ENCODE measurements at places on chromosomes 1 and 21.

- no peak for DNase-seq
Observed at GRCh38 chr1:159704481-159704880, 9.9 kb downstream of the CRP start.

DNA sequence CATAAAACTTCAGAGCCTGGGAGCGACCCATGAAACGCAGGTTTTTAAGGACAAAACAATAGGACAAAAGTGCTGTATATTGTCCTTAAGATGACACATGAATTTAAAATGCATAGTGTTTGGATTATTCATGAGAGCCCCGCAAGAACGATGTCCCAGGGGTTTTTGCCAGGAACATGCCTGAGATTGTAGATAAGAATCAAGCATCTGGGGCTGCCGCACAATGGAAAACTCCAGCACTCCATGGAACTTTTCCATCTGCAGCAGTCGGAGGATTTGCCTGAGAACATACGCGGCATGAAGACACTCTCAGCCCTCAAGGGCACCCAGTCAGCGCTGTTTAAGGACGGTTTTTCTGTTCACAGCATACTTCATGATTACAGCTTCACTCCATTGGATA, 5.3 kb upstream of the ERG start:
- DNase-seq = no peak

GRCh38 chr21:31395268-31395667, 51.2 kb upstream of the TIAM1 start:
- DNase-seq = peak; percentile 52

- peak; percentile 51 for DNase-seq
Observed at GRCh38 chr1:177209357-177209756, 38.6 kb downstream of the BRINP2 start.

- no peak for DNase-seq
Observed at GRCh38 chr1:209835782-209836298, 8.1 kb downstream of the UTP25 start.

- DNase-seq = peak; percentile 74
Observed at GRCh38 chr1:25796811-25797458, 3.1 kb upstream of the SELENON start.

DNA sequence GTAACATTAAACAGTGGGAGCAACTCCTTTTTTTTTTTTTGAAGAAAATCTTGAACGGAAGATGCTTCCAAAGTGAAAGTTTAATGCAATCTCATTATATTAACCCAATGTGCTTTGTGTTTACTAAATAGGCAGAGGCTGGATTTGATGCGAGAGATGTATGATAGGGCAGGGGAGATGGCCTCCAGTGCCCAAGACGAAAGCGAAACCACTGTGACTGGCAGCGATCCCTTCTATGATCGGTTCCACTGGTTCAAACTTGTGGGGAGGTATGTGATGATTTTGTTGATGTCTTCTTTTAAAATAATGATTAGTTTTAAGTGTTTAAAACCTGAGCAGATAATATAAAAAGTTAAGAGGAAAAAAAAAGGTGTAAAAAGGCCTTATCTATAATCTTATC, 74.2 kb upstream of the PGD start:
- DNase-seq = no peak

GRCh38 chr1:203126866-203127665, 460 bp upstream of the ADORA1 start:
- no peak for DNase-seq

- no peak for DNase-seq
Observed at GRCh38 chr1:154519591-154519991, 17.4 kb upstream of the SHE start.

DNA sequence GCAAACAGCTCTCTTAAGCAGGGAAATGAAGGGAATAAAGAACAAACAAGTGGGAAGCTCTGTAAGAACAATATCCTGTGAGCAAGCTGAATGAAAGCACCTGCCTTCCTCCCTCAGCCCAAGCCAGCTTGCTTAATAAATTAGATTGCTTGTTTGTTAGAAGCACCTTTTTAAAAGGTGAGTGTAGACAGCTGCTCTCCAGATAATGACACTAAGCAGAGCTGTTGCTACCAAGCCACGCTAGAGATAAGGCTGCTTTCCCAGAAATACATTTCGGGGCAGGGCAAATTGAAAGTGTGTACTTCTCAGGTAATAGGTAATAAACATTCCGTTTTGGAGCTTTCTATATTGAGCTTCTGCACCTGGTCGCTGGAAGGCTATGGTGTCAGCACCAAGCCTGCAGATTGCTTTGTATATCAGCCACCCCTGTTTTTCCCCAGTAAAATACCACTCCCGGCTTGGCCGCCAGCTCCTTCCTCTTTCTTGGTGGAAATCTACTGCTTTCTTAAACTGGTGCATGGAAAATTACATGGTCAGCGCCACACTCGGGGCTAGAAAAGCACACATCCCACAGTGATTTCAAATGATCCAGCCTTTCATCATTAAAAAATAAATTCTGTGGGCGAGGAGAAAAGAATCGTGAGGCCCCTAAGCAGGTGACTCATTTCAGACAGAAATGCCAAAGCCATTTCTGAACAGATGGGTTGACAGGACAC, 151.3 kb downstream of the ETS2 start:
- DNase-seq = no peak

DNA sequence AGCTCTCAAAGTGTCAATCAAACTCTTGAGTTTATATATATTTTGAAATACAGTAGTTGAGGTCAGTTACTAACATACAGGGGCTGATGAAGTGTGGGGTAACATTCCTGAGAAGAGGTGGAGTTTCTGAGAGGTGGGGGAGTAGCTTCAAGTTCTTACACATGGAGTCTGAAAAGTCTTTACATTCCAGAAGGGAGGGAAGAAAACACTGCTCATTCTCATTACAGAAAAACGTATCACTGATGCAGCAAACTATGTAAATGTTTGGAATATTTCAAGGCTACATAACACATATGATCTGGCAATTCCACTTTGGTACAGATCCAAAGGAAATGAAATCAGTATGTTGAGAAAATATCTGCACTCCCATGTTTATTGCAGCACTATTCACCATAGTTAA, 1065.8 kb upstream of the B3GALT2 start:
- no peak for DNase-seq

DNA sequence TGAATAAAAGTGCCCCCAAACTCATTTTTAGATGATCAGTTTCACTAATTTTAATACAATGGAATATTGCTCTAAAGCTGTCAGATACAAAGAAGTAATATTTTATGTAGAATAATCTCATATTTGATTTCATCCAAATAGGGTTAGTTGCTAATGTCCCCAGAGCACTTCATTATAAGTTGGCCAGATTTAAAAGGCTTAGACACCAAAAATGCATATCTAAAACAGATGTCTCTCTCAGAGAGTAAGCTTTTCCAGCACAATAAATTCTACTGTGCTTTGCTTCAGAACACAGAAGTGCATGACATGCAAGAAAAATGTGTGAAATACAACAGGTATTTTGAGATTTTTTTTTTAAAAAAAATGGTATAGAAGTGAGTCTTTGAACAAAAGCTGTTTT, 194.2 kb downstream of the LRRIQ3 start:
- DNase-seq = no peak

DNA sequence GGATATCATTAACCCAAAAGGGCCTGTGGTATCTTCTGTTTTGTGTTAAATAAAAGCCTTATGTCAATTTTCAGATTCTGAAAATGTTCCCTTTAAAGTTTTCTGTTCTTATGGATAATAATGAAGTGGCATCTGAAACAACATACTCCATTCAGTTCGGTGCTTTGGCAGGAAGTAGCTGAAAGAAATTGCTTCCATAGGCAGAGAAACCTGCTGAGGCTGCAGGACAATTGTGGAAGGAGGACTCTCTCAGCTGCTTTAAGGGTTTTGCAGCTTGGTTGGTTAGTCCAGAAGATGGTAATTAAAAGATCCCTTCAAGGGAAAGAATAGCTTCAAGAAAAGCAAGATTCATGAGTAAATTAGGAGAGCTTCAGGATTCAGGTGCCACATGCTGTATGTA, 30.5 kb upstream of the NRIP1 start:
- DNase-seq = no peak

GRCh38 chr1:225945564-225945963, 4.5 kb upstream of the LEFTY2 start:
- DNase-seq = no peak

GRCh38 chr1:85957760-85958159, 198.8 kb downstream of the COL24A1 start:
- DNase-seq = no peak

GRCh38 chr1:95004013-95004412, 68.7 kb downstream of the ALG14 start:
- DNase-seq = no peak

GRCh38 chr1:231934797-231935196, 308.2 kb downstream of the DISC1 start:
- DNase-seq = no peak

GRCh38 chr1:44849575-44850132, 6.6 kb upstream of the PTCH2 start:
- DNase-seq = no peak

DNA sequence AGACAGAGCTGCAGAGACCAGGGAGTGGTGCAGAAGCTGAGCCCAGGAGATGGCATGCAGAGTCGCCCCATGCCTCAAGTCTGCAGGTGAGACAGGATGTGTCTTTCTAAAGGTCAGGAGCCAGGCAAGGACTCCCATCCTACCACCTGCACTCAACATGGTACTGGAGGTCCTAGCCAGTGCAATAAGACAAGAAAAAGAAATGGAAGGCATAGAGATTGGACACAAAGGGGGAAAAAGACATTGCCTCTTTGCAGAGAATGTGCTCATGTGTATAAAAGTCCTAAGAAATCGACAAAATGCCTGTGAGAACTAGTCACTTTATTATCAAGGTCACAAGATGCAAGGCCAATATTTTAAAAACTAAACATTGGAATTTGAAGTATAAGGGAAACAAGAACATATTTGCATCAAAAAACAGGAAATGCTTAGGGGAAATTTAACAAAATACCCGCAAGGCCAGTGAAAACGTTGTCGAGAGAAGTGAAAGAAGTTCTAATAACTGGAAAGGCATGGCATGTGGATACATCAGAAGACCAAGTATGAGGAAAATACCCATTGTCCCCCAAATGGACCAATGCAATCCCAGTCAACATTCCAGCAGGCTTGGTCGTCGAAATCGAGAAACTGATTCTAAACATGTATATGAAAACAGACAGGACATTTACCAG, 13.2 kb upstream of the PRXL2B start:
- no peak for DNase-seq

DNA sequence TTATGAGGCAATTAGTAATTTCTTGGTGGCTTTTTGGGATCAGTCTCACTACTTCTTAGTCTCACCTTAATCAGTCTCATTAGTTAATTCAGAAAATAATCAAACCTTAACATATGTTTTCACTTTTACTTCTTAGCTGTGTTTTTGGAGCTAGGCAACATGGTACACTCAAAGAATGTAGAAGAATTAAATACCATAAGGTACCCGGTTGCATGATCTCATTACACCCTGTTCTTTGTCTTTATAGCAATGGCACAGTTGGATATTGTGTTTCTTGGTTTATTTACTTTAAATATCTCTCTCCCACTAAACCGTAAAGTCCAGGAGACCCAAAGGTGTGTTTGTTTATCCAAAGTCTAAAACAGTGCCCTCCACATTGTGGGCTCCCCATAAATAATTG, 132.3 kb downstream of the TNFSF18 start:
- DNase-seq = no peak

DNA sequence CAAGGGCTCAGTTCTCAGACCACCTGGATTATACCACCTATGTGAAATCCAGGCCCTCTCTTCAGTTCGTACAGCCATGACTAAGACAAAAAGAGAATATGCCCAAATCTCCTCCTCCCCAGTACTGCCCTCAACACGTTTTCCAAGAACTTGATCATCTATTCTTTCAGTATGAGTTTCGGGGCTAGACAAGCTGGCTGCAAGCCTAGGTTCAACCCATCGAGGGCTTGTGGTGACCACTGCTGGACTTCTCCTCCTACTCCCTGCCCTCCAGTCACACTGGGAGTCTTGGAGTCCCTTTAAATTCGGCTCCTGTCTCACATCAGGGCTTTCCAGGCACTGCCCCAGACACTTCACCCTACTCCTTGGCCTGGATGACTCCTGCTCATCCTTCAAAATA, 352.3 kb downstream of the KCNH1 start:
- DNase-seq = no peak

- no peak for DNase-seq
Observed at GRCh38 chr1:233543338-233544255, 70.3 kb upstream of the KCNK1 start.

- DNase-seq = no peak
Observed at GRCh38 chr1:205677167-205677566, 3.1 kb downstream of the SLC45A3 start.

DNA sequence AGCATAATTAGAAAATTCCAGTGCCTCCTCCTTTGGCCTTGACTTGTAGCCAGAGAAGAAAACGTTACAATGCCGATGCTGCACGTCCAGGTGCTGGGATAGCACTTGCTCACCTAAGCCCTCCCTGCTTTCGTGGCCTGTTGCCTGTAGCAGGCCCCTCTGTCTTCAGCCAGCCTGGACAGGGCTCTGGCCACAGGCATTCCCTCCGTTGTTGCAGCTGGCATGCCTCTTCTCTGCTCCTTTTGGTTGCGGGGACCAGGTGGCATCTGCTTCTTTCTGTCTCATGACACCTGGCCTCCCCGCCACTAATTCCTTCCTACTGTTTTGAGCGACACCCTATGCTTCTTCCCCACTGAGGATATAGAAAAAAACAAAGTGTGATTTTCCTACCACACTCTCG, 54.6 kb upstream of the MORC3 start:
- DNase-seq = no peak

GRCh38 chr21:34830386-34831170, 161.8 kb downstream of the CLIC6 start:
- DNase-seq = no peak

DNA sequence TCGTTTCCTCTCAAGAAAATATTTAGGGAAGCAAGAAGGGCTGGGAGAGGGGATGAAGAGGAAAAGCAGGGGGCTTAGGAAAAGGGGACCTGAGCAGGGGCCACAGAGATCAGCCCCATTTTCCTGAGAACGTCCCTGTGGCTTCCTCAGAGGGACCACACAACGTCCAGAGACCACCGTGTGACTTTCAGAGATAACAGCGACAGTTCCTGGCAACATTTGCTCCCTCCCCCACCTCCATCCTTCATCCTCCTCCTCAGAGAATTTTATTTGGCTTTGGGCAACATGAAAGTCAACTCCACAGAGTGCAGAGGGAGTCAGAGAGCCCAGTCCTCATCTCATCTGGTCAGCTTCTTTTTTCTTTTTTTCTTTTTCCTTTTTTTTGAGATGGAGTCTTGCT, 50.9 kb downstream of the RUNX1 start:
- DNase-seq = no peak

GRCh38 chr1:9942399-9942938, 722 bp downstream of the LZIC start:
- no peak for DNase-seq

Data from C1 segment of cervical spinal cord (tissue), 14 donors.